ENCODE measurements at places on chromosomes 3 and 15.
A peak's percentile ranks its signal among the peaks of the same experiment; 100 is the strongest.

DNA sequence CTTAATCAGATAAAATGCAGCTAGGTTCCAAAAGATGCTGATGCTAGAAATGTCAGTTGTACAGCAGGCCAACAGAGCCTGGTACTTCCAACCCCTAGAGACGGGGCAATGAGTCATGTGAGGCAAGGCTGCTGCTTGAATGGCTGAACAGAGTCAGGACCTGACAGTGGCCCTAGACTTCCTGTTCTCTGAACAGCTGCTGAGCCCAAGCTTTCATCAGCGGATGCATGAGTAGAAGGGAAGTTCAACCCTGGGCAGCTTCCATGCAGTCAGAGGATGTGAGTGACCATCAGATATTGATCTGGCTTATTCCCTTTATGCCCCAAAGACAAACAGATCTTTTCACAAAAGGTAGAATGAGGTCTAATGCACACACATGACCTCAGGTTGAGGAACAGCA, 282.9 kb upstream of the COL8A1 start:
- no peaks in the 10 kb centered on the region for H3K4me1 ChIP-seq
- no peak overlapping the region for H3K4me3 ChIP-seq
- H3K27me3 ChIP-seq, result no peaks in the 10 kb centered on the region
- H3K36me3 ChIP-seq, result no peaks in the 10 kb centered on the region
- no peak overlapping the region for H3K27ac ChIP-seq

GRCh38 chr3:86954747-86955146, 36.2 kb downstream of the VGLL3 start:
- H3K27me3 ChIP-seq, result no peaks in the 10 kb centered on the region
- DNase-seq, result no peak
- peaks cover 1% of the 10 kb centered on the region for H3K4me1 ChIP-seq
- H3K27ac ChIP-seq, result no peak overlapping the region
- H3K4me3 ChIP-seq, result no peak overlapping the region

DNA sequence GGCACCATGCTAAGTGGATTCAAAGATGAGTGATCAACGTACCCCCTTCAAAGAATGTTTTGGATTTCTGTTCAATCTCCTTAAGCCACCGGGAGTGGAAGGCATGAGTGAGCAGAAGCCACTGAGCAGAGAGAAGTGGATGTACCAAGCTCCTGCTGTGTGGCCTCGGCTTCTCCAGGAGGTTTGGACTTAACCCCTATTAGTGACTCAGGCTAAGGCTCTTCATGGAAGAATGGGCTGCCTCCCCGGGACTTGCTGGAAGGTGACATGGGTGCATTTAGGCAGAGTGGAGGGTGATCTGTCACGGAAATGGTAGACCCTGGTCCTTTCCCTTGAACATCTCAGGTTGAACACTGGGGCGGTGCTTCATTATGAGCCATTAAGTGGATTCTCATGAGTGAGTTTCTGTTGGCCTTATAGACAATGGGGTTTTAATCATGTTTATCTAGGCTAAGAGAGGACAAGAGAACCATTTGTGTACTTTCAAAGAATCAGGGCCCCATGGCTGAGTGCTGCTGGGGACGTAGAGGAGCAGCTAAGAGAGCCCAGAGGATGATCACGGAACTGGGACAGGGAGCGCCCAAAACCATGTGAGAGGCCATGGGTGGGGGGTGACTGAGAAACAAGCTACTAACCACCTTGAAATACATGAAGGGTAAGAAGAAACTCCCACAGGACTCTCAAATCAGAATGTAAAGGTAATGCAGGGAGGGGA, 62.2 kb downstream of the HES1 start:
- H3K36me3 ChIP-seq, result no peaks in the 10 kb centered on the region
- H3K27me3 ChIP-seq, result no peaks in the 10 kb centered on the region
- H3K27ac ChIP-seq, result no peak overlapping the region
- DNase-seq, result no peak

DNA sequence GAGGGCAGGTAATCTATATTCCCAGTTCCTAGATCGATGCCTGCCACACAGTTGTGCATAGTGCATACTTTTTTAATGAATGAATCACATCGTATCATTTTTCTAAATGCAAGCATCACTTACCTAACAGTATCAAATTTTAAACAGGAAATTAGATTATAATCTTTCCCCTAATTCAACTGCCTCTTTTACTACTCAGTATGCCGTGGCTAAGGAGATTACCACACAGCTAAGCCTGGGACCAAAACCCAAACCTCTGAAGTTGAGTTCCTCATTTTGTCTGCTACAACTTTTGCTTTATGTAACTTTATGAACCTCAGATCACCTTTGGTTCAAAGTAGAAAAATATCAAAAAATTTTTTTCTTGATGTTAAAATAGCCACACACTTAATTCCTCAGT, 53.2 kb upstream of the FNDC3B start:
- H3K27ac ChIP-seq, result no peak overlapping the region
- no peaks in the 10 kb centered on the region for H3K36me3 ChIP-seq
- DNase-seq, result no peak

DNA sequence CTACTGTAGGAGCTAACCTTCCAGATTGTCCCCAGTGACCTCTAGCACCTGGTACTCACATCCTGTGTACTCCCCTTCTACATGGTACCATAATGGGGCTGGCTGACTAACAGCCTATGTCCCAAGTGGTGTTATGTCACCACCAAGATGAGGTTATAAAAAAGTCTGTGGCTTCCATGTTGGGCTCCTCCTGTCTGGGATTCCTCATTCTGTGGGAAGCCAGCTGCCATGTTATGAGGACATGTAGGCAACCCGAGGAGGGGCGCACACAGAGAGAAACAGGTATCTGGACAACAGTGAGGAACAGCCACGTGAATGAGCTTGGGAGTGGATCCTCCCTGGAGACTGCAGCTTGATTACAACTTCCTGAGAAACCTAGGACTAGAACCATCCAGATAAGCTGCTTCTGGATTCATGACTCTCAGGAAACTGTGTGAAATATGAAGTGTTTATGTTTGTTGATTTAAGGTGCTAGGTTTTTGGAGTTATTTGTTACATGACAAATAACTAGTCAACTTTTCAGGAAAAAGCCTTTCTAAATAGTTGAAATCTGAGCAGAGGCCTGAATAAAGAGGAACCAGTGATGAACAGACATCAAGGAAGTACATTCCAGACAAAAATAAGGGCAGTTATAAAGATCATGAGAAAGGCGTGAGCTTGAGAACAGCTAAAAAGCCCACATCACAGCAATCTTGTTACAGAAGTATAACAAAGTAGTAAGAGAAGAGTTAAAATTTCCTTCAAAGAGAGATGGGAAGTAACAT, 21.7 kb downstream of the GOLIM4 start:
- peaks cover 3% of the 10 kb centered on the region for H3K4me1 ChIP-seq
- no peak overlapping the region for H3K4me3 ChIP-seq
- no peaks in the 10 kb centered on the region for H3K27me3 ChIP-seq
- no peak for DNase-seq
- H3K36me3 ChIP-seq, result no peaks in the 10 kb centered on the region

DNA sequence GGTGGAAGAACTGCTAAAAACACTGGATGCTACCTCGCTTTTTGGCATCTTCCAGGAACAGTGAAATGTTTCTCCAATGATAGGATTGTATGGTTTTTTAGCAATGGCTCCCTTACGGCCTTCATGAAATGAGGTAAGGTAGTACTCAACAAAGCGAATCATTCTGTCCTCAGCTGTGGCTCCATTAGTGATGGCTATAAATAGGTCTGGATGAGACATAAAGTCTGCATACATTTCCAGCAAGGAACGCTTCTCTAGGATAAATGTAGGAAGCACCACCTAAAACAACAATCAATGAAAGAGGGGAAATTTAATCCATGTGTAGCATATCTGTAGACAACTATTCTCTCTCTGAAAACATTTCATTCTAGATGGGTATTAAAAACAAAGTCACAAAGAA, 32.4 kb upstream of the SNX4 start:
- DNase-seq, result no peak
- no peaks in the 10 kb centered on the region for H3K27me3 ChIP-seq
- H3K4me1 ChIP-seq, result no peaks in the 10 kb centered on the region
- H3K27ac ChIP-seq, result no peak overlapping the region

- H3K4me1 ChIP-seq, result no peaks in the 10 kb centered on the region
- H3K4me3 ChIP-seq, result no peak overlapping the region
- no peak for DNase-seq
- H3K36me3 ChIP-seq, result no peaks in the 10 kb centered on the region
Observed at GRCh38 chr3:118089563-118089962, 945.1 kb downstream of the IGSF11 start.

DNA sequence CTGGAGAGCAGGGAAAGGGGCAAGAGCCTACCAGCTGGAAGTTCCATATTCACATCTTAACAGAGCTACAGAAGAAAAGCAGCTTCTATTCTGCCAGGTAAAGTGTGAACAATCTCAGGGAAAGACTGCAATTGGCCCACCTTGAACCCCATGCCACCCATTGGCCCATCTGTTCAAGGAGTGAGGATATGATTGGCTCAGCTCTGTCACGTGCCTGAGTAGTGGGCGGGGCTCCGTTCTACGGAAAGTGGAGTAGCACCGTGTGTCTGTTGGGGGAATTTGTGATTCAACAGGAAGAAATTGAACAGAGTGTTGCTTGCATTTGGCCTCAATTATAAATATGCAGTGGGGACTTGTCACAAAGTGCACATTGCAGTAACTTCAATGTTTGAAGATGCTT, 81.8 kb downstream of the MINAR1 start:
- no peak overlapping the region for H3K27ac ChIP-seq
- no peaks in the 10 kb centered on the region for H3K4me1 ChIP-seq
- DNase-seq, result no peak
- no peak overlapping the region for H3K4me3 ChIP-seq

DNA sequence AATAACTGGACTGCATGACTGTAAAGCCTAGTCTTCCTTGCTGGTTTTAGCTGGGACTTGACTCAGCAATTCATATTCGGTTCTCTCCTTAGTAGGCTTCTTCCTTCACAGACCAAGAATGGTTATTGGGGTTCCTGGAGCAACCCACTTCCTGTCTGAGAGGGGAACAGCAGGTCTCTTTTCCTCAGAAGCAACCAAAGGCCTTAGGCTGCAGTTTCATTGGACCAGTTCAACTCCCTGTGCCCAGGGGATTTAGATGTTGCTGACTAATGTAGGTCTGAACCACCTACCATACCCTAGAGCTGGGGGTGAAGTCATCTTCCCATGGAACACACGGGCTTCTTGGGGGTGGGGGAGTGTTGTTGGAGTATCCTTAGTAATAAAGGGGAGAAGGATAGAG, 84.0 kb upstream of the SKOR1 start:
- H3K27me3 ChIP-seq, result no peaks in the 10 kb centered on the region
- no peaks in the 10 kb centered on the region for H3K36me3 ChIP-seq
- H3K4me1 ChIP-seq, result no peaks in the 10 kb centered on the region
- DNase-seq, result no peak
- no peak overlapping the region for H3K4me3 ChIP-seq

- no peak for DNase-seq
- H3K36me3 ChIP-seq, result peaks cover 1% of the 10 kb centered on the region
- H3K27ac ChIP-seq, result no peak overlapping the region
- H3K4me3 ChIP-seq, result no peak overlapping the region
Observed at GRCh38 chr3:184296616-184297015, 2.4 kb upstream of the PSMD2 start.

DNA sequence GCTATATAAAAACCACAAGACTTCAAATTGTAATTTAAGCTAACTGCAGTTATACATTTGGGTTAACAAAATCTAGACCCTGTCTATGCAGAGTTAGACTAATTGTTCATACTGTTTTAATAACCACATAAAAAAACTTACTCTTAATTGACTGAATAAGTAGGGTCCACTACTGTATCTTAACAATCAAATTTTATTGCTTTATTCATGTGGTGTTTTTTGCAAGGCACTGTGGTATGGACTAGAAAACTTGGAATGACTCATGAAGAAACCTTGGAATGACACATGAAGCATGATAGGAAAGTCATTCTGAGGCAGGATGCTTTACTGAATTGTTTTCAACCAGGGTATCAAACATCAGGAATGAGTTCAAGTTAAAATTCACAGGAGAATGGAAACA, 2.3 kb downstream of the SERP1 start:
- H3K4me3 ChIP-seq, result no peak overlapping the region
- no peak for DNase-seq
- no peaks in the 10 kb centered on the region for H3K4me1 ChIP-seq
- H3K27ac ChIP-seq, result no peak overlapping the region
- H3K36me3 ChIP-seq, result no peaks in the 10 kb centered on the region

DNA sequence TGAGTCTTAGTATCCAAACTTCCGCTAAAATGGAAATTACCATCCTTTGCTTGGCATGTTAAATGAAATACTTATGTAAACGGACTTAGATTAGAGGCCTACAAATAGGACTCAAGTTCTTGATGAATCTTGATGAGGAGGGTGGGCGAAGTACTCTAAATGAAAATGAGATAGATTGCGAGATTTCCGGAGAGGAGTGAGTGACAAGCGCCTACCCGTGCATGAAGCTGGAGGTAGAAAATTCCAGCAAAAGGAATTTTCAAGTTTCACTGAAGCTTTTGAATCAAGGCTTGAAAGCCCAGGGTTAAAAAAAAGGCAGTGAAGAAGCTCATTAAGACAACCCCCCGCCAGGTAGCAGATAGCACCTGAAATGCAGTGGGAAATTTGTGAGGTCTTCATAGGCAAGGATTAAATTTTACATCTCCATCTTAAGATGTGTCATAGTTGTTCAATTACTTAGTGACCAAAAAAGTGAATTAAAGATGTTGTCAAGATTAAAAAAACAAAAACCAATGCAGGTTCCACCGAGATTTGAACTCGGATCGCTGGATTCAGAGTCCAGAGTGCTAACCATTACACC, 655 bp upstream of the RAB11A start:
- no peaks in the 10 kb centered on the region for H3K27me3 ChIP-seq
- peak overlapping the region; percentile 85 for H3K4me3 ChIP-seq
- H3K36me3 ChIP-seq, result no peaks in the 10 kb centered on the region

DNA sequence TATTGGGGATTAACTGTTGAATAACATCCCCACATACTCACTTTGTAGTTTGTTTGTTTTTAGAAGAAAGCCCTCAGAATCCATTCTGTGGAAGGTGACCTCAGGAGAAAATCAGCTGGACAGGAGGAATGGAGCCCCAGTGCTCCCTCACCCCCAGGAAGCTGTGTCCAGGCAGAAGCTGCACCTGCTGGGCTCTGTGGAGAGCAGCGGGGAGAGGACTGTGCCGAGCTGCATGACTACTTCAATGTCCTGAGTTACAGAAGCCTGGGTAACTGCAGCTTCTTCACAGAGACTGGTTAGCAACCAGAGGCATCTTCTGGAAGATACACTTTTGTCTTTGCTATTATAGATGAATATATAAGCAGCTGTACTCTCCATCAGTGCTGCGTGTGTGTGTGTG, 14.0 kb downstream of the TIGIT start:
- no peak overlapping the region for H3K4me3 ChIP-seq
- H3K27me3 ChIP-seq, result no peaks in the 10 kb centered on the region
- no peak overlapping the region for H3K27ac ChIP-seq
- H3K4me1 ChIP-seq, result no peaks in the 10 kb centered on the region
